Left kidney (tissue), 8 donors: ENCODE measurements at places on chromosomes 16 and 17.

- DNase-seq, result peak; percentile 21
Measured at GRCh38 chr17:3626831-3627768, 8.9 kb downstream of the SHPK start.

GRCh38 chr16:81666113-81666512, 113.0 kb upstream of the PLCG2 start:
- DNase-seq, result no peak

DNA sequence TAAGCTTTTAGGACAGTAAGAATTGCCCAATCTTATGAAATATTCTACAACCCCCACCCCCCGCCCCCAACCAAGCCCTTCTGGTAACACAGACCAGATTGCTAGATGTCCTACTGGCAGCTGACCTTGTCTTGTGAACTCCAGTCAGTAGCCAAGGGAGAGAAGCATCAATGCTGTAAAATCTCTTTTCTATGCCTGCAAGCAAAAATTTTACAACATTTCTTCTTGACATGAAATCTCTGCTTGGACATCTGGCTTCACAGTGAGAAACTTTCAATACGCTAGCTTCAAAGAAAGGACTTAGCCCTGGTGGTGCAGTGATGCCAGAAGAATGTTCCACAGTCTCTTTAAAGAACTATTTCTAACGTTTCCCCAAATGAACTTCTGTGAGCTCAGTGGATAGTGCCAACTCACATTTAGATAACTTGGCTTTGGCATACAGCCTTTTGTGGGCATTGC, 169.3 kb upstream of the AXIN2 start:
- no peak for DNase-seq

- DNase-seq, result no peak
Measured at GRCh38 chr16:79740252-79740651, 139.7 kb upstream of the MAF start.

- no peak for DNase-seq
Measured at GRCh38 chr16:26665166-26665939, 401.4 kb upstream of the C16orf82 start.

DNA sequence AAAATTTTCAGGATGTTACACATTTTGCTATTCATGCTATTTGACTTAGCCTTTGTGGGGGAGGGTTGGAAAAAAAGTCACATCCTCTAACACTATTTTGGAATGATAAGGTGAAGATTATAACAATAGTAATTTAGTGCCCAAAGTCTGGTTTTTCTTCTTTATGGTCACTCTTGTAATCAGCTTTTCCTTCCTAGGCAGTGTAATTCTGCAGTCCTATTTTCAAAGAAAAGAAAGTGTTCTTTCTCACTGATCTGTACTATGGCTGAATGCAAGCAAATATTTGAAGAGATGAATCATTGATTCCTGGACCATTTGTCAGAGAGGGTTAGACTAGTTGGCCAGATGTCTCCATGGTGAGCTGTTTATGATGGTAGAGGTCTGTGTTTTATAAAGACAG, 8.4 kb downstream of the RSPRY1 start:
- no peak for DNase-seq

DNA sequence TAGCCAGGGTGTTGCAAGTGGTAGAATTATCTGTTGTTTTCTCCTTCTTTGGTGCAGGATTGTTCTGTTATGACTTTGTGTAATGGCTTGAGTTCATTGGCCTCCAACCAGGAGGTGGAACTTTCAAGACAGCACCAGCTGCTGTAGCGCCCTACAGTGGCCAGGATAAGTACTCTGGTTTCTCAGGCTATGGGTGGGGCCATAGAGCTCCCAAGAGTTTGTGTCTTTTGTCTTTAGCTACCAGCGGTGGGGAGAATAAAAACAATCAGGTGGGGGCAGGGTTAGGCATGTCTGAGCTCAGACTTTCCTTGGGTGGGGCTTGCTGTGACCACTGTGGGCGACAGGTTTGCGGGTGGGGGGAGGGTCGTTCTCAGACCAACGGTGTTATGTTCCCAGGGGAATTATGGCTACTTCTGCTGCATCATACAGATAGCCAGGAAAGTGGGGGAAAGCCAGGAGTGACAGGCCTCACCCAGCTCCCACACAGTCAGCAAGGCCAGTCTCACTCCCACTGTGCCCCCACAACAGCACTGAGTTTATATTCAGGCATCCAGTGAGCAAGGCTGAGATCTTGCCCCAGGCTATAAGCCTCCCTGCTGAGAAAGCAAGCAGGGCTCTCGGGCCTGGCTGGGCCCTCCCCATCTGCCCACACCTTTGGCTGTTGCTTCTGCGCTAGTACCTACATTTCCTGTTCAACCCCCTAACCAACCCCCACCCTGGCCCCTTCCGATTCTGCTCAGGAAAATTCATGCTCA, 15.4 kb downstream of the ABCA10 start:
- DNase-seq, result no peak

DNA sequence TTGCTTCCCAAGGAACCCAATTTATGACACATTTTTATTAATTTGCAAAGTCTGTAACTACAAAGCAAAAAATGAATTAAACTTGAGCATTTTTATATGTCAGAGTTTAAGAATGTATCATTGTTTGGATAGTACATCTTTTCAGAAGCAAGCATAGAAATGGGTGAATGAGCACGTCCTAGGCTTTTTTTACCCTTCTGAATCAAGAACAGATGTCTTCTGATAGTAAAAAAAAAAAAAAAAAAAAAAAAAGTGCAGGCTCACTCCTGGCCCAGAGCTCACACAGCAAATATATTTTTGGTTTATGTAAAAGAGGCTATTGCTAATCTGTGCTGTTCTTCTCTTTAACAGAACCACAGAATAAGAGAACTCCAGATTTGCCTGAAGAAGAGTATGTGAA, 6.3 kb downstream of the TERF2IP start:
- DNase-seq, result no peak

DNA sequence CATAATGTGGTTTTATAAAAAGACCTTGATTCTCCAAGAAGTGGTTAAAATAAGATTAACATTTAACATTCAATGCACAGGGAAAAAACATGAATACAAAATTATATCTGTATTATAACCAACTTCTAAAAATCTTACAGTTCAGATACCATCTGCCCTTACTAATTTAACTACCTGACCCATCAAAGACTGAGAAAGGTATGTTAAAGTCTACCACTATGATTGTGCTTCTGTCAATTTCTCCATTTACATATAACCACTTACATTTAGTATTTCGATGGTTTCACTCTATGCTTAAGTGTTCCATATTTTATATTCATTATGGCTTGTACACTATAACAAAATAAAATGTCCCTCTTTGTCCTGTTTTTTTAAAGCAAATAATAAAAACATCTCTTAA, 14.6 kb downstream of the AP1G1 start:
- no peak for DNase-seq

GRCh38 chr16:51039638-51040331, 111.3 kb downstream of the SALL1 start:
- no peak for DNase-seq

DNA sequence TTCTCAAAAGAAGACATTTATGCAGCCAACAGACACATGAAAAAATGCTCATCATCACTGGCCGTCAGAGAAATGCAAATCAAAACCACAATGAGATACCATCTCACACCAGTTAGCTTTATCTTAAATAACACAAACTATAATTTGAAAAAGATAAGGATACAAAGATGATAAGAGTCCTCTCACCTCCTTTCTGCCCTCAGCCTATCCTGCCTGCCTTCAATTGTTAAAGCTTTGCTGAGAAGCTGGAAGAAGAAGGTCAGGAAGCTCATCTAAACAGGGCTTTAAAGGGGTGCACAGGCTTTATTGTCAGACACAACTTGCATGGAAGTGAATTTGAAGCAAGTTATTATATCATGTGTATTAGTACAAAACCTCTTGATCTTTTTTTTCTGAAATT, 676.3 kb upstream of the GOT2 start:
- no peak for DNase-seq

- DNase-seq, result no peak
Measured at GRCh38 chr16:78800523-78800922, 701.1 kb downstream of the WWOX start.

DNA sequence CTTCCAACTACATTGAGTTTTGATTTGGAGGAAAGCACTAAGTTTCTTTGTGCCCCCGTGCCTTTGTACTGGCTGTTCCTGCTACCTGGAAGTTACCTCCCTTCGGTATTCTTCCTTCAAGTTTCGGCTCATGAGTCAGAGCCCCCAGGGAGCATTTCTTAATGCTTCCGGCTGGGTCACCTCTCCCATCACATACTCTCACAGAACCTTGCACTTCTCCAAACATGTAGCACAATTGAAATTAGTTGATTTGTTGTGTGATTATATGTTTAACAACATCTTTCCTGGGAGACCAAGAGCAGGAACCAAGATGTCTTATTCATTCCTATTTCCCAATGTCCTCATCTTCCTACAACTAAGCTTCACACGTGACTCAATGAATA, 158.6 kb upstream of the CDH5 start:
- DNase-seq, result no peak

- no peak for DNase-seq
Measured at GRCh38 chr17:57781386-57782061, 36.4 kb upstream of the CCDC182 start.

GRCh38 chr17:38864636-38865398, 5.0 kb upstream of the LASP1 start:
- no peak for DNase-seq

DNA sequence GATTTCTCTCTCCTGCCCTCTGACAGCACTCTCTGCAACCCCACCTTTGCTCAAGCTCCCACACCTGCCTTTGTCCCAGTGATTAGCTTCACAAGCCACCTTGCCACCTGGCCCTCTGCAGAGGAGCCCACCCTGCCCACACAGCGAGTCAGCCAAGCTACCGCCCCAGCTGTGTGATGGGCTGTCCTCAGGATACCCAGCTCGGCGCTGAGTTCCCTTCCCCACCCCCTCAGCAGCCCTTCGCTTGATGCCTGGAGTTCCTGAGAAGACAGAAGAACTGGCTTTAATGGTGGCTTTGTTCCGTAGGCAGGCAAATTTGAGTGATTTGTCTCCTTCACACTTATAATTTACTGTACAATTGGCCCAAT, 266.4 kb downstream of the CBLN1 start:
- no peak for DNase-seq
